ENCODE measurements at places on chromosomes 16 and 17. TPM values are rescaled to one million over a fixed set of nuclear protein-coding genes. Genes with fewer than 3 reads are reported as not detected.

FSCN2 gene
- 1.1 TPM for total RNA-seq

TMEM88 gene
- total RNA-seq, result 4.1 TPM

TSR3 gene
- total RNA-seq, result 64.1 TPM

RNF157 gene
- 34.3 TPM for total RNA-seq

KCNJ2 gene
- total RNA-seq, result 0.11 TPM

KRT20 gene
- not detected for total RNA-seq

SNX20 gene
- total RNA-seq, result 35.2 TPM

IGSF6 gene
- total RNA-seq, result not detected

ERN1 gene
- 93.4 TPM for total RNA-seq

SSTR5 gene
- not detected for total RNA-seq

SLC16A5 gene
- total RNA-seq, result 11.8 TPM

CACNG3 gene
- not detected for total RNA-seq

TMC8 gene
- 196 TPM for total RNA-seq

C1QTNF8 gene
- not detected for total RNA-seq

SRCIN1 gene
- 0.14 TPM for total RNA-seq

ZNF75A gene
- 25.4 TPM for total RNA-seq

AIPL1 gene
- not detected for total RNA-seq

TLCD3B gene
- 2.3 TPM for total RNA-seq

GRCh38 chr17:49334744-49335512 is 27.1 kb downstream of the ZNF652 start:
- peaks cover 15% of the 10 kb centered on the region for H3K27me3 ChIP-seq
- H3K4me1 ChIP-seq, result peaks cover 21% of the 10 kb centered on the region
- no peak overlapping the region for H3K27ac ChIP-seq
- DNase-seq, result no peak

- H3K36me3 ChIP-seq, result no peaks in the 10 kb centered on the region
- peaks cover 17% of the 10 kb centered on the region for H3K4me1 ChIP-seq
- H3K27ac ChIP-seq, result no peak overlapping the region
- H3K4me3 ChIP-seq, result no peak overlapping the region
- no peak for DNase-seq
- peaks cover 21% of the 10 kb centered on the region for H3K27me3 ChIP-seq
Measured at GRCh38 chr17:1255041-1255440, 15.2 kb upstream of the BHLHA9 start.

DNA sequence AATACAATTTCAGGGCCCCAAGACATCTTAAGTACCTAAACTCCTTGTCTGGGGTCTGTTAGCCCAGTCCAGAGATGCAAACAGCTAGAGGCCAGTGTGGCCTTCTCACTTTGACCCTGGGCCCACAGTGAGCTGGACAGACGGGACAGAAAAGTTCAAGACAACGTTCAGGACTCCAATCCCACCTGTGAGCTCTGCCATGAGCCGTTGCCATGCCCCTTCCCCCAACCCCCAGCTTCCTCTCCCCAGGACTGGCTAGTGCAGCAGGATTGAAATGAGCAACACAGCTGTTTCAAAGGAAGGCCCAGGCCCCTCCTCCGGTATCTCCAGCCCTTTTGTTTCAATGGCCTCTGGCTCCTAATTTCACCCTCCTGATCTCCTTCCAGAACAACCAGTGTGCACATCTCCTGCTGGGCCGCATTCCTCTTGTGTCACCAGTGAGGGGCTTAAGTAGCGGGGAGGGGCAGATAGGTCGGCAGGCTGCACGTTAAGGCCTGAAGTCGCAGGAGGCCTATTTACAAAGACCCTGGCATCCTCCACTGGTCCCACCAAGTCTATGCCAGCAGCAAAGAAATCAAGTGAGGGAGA is 11.3 kb downstream of the AXIN2 start:
- H3K27me3 ChIP-seq, result peaks cover 16% of the 10 kb centered on the region
- H3K36me3 ChIP-seq, result peaks cover 41% of the 10 kb centered on the region
- peaks cover 20% of the 10 kb centered on the region for H3K4me1 ChIP-seq
- no peak for DNase-seq

DNA sequence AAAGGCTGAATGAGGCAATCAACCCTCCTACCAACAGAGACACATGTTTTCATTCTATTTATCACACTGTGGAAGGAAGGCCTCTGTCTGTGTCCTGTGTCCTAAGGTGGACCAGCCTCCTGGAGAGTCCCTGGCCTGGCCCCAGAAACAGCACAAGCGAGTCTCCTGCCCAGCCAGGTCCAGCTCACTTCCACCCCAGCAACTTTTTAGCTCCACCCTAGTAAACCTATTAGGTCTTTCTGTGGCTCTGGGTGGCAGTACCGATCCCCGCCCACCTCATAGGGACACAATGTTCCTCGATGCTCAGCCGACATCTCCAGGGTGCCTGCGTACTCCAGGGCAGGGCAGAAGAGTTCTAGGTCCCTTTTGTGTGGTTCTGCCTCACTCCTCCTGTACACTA is 10.7 kb downstream of the DRC3 start:
- no peaks in the 10 kb centered on the region for H3K4me1 ChIP-seq
- no peak overlapping the region for H3K4me3 ChIP-seq

DNA sequence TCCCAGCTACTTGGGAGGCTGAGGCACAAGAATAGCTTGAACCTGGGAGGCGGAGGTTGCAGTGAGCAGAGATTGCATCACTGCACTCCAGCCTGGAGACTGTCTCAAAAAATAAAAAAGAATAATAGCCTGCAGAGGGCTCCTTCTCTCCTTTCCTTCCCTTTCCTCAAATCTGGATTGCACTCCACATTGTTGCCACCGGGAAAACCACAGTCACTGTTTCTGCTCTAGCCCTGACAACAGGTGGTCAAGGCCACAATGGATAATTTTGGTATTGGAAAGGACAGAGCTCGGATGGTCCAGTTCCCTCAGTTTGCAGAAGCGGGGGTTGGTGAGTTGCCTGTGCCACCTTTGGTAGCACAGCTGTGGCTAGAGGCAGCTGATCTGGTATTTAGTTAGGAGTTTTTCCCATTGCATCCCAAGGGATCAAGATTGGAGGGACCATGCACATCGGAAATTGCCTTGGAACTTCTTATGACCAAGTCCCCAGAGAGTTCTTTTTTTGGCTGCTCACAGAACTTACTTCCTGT is 44.7 kb upstream of the PRSS54 start:
- H3K4me3 ChIP-seq, result no peak overlapping the region
- peaks cover 9% of the 10 kb centered on the region for H3K27me3 ChIP-seq
- no peak for DNase-seq
- no peak overlapping the region for H3K27ac ChIP-seq

DNA sequence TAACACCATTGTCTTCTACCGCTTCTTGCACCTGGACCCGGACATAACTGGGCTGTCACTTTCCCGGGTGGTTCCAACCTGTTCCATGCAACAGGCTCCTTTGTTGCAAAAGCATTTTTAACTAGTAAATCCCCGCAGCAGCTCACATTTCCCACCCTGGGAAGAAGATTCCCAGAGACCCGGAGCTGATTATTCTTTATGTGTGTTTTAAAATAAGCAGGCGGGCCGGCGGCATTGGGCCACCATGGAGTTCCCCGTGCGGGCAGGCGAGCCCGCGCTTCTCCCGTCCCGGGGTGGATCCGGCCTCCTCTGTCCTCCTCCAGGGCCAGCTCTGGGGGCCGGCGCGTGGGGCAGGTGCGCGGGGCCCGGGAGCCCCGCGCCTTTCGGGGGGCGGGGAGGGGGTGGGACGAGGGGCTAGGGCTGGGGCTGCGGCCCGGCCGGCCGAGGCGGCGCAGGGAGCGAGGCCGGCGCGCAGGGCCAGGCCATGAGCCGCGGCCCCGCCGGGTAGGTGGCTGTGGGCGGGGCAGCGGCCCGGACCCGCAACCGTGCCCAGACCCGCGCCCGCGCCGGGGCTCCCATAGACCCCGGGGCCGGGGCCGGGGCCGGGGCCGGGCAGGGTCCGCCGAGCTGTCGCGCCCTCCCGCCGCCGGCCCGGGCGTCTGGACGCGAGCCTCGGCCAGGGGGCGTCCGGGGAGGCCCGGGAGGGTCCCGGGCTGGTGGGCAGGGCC is 1.7 kb downstream of the CRAMP1 start:
- peak overlapping the region; percentile 29 for H3K27ac ChIP-seq
- peak overlapping the region; percentile 94 for H3K4me3 ChIP-seq
- no peaks in the 10 kb centered on the region for H3K27me3 ChIP-seq
- peaks cover 30% of the 10 kb centered on the region for H3K36me3 ChIP-seq
- H3K4me1 ChIP-seq, result peaks cover 30% of the 10 kb centered on the region

DNA sequence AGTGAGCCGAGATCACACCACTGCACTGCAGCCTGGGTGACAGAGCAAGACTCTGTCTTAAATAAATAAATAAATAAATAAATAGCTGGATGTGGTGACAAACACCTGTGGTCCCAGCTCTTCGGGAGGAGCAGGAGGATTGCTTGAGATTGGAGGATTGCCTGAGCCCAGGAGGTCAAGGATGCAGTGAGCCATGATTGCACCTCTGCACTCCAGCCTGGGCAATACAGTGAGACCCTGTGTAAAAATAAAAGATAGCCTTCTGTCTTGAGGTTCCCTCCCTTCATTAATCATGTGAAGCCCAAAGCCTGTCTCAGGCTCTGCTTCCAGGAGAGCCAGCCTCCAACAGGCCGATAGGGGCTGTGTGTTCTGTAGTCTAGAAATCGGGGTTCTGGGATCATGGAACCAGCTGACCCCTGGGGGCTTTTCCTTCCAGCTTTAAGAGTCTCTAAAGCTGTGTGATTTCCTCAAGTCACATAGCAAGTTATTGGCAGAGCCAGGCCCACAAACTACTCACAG is 34.5 kb upstream of the IL34 start:
- H3K36me3 ChIP-seq, result no peaks in the 10 kb centered on the region
- H3K27ac ChIP-seq, result no peak overlapping the region
- no peak overlapping the region for H3K4me3 ChIP-seq
- DNase-seq, result no peak

- no peak overlapping the region for H3K4me3 ChIP-seq
- DNase-seq, result no peak
- H3K4me1 ChIP-seq, result peaks cover 29% of the 10 kb centered on the region
Measured at GRCh38 chr17:50872710-50873424, 6.7 kb upstream of the TOB1 start.

DNA sequence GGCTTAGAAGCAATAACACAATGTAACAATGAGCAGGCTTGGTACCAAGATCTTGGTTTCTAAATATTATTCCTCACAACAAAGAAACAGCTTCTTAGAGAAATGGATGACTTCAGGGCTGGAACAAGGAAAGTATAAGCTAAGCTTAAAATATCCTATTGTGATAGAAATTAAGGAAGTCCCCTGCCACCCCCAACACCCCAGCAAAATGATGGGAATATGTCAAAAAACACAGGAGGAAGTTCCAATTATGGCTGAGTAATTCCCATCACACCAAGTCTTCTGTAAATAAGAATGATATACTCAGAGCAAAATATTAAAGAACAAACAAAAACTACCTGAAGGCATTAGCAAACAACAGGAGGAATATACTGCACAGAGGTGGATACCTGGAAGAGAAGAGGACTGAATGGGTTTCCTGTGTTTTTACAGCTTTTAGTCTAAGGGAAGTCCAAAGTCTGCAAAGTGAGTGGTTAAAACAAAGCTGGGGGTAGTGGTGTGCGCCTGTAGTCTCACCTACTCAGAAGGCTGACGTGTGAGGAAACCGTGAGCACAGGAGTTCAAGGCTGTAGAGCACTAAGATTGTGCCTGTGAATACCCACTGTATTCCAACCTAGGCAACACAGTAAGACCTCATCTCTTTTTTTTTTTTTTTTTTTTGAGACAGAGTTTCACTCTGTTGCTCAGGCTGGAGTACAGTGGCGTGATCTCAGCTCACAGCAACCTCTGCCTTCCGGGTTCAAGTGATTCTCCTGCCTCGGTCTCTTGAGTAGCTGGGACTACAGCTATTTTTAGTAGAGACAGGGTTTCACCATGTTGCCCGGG is 17.1 kb upstream of the ATP6V0A1 start:
- H3K4me3 ChIP-seq, result no peak overlapping the region
- H3K36me3 ChIP-seq, result no peaks in the 10 kb centered on the region
- H3K27ac ChIP-seq, result no peak overlapping the region
- H3K4me1 ChIP-seq, result peaks cover 10% of the 10 kb centered on the region

- H3K27me3 ChIP-seq, result no peaks in the 10 kb centered on the region
- no peak within 1 kb of the TSS for H3K4me3 ChIP-seq
- no peaks in the 10 kb centered on the region for H3K36me3 ChIP-seq
- H3K27ac ChIP-seq, result no peak within 1 kb of the TSS
- H3K4me1 ChIP-seq, result peaks cover 15% of the 10 kb centered on the region
Measured at GRCh38 chr16:67979955-67980678, at the start of gene DPEP3. Gene DPEP3 (minus strand): TSS chr16:67980499. CDS start chr16:67980380, 119 bp downstream.

- H3K27ac ChIP-seq, result no peak overlapping the region
- peak; percentile 53 for DNase-seq
- peaks cover 16% of the 10 kb centered on the region for H3K4me1 ChIP-seq
- peaks cover 19% of the 10 kb centered on the region for H3K27me3 ChIP-seq
- no peaks in the 10 kb centered on the region for H3K36me3 ChIP-seq
- H3K4me3 ChIP-seq, result peak overlapping the region; percentile 76
Measured at GRCh38 chr16:2473999-2474876, 689 bp upstream of the TBC1D24 start.

DNA sequence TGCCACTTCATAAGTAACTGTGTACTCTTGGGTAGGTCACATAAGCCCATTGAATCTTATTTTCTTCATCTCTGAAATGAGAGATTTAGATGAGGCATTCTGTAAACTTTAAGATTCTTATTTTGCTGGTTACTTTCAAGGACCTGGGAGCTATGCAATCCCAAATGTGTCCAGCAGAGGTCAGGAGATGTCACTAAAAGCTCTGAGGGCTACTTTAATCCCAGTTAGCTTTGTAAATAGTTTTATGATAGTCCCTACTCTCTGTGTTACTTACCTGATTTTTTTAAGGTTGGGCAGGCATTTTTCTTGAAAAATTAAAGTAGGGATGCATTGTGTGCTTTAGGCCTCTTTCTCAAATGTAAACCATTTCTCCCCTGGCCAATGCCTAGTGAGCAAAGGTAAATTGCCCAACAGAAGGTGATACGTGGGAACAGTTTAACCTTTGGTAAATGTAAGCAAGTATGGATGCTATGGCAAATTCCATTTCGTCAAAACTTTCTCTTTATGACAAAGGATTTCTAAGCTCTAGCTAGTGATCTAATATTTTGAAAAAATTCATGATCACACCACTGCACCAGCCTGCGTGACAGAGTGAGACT is 57.1 kb upstream of the WSB1 start:
- no peak overlapping the region for H3K4me3 ChIP-seq
- peak; percentile 39 for DNase-seq
- peaks cover 18% of the 10 kb centered on the region for H3K27me3 ChIP-seq
- H3K36me3 ChIP-seq, result no peaks in the 10 kb centered on the region
- no peak overlapping the region for H3K27ac ChIP-seq
- peaks cover 27% of the 10 kb centered on the region for H3K4me1 ChIP-seq

GRCh38 chr16:30139583-30140481 is 16.8 kb upstream of the MAPK3 start:
- no peaks in the 10 kb centered on the region for H3K27me3 ChIP-seq
- DNase-seq, result no peak
- peak overlapping the region; percentile 78 for H3K27ac ChIP-seq
- no peak overlapping the region for H3K4me3 ChIP-seq

GRCh38 chr17:4998732-4999429 is 1.1 kb downstream of the KIF1C start:
- peak overlapping the region; percentile 38 for H3K27ac ChIP-seq
- H3K27me3 ChIP-seq, result no peaks in the 10 kb centered on the region
- peak overlapping the region; percentile 86 for H3K4me3 ChIP-seq
- H3K4me1 ChIP-seq, result peaks cover 12% of the 10 kb centered on the region

GRCh38 chr17:43745541-43745940 is 13.1 kb downstream of the SOST start:
- H3K36me3 ChIP-seq, result no peaks in the 10 kb centered on the region
- peaks cover 7% of the 10 kb centered on the region for H3K4me1 ChIP-seq
- no peak overlapping the region for H3K4me3 ChIP-seq
- no peak overlapping the region for H3K27ac ChIP-seq
- no peak for DNase-seq

Measured in activated T-helper 2 cell treated with anti-CD3 and anti-CD28 coated beads, Interferon-gamma antibody, Interleukin-2, Interleukin-4, amounts not matched to agents 10 μg/mL and 5 μg/mL and 100 μg/mL, durations not matched to agents 14 hours and 24 hours and 36 hours (primary cell).